ENCODE measurements at places on chromosomes 12 and 14.

- no peak for DNase-seq
These were observed 22.7 kb downstream of the SETD1B start for GRCh38 chr12:121826318-121827150.

GRCh38 chr12:120077260-120077659 lies 39.3 kb downstream of the RAB35 start:
- no peak for DNase-seq

DNA sequence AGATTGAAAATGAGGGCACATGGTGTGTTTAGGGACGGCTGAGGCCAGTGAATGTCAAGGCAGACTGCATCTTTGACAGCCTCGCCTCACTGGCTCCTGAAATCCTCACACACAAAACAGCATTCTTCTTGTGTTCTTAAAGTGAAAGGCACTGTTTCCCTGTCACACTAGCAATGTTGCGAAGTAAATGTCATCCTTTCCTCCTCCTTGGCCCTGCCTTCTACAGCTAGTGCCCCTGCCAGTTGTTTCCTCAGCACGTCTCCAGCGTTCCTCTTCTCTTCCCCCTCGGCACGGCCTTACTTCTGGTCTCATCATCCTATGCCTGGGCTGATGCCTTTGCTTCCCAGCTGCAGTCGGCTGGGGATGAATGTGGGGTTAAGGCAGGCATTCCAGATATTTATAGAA lies 129.4 kb upstream of the DNM1L start:
- no peak for DNase-seq

GRCh38 chr12:46461907-46462640 lies 89.5 kb upstream of the SLC38A2 start:
- DNase-seq, result no peak

- no peak for DNase-seq
These were observed 1.2 kb upstream of the COX14 start for GRCh38 chr12:50110762-50111351.

DNA sequence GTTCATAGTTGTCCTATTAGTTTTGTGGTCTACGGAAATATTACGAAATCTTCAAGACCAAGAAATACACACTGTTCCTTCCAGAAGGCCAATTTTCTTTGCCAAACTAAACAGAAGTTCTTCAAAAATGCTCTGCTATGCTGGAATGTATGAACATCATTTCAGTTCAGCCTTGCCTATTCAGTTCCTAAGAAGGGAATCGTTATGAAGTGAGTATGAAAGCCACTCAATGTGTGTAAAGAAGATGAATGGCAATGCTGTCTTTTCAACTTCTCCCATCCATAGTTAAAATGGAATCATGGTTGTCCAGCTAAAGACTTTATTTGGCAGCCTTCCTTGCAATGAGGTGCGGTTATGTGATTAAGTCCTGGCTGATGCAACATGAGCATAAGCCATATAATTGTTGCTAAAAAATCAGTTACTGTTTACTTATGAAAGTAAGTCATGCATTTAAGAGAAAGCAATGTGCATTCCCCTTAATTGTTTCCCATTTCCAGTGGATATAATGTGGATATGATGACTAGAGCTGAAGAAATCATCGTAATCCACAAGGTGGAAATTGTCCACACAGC lies 73.8 kb upstream of the PTPRR start:
- no peak for DNase-seq

- DNase-seq, result no peak
These were observed 345.6 kb downstream of the ADAMTS20 start for GRCh38 chr12:43206396-43206795.

DNA sequence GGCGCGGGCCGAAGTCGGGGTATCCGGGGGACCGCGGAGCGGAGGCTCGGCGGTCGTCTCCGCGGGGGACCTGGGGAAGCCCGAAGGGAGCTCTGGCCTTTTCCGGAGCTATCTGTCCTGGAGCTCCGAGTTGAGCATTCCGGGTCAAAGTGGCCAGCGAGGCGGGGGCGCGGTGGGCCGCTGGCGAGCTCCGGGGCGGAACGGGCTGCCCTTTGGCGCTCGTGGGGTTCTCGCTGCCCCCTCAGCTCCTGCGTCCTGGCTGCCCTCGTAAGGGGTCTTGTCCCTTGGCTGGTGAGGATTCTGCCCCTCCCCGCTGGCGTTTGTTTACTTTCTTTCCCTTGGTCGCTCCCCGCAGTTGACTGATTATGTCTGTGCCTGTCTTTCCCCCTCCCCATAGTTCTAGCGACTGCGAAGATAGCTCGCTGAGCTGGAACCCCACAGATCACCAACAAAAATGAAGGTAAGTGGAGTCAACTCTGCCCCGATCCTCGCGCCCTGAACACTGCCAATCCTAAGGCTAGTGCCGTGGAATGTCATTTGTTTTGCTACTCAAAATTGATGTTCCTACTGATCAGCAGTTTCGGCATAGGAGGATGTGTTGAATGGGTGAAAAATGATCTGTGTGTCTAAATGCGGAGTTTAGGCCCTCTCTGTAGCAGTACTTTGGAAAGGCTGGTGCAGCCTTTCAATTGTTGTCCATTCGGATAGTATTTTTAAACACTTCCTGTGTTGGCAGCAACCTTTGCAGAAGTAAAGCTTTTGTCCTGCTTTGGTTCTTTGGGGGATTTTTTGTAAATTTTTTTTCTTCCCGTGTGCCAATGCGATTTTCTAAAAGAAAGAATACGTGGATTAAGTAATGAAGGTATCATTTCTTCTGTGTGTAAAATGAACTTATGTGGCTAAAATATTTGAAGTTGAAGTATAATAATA lies 1.3 kb downstream of the ARID4A start:
- no peak for DNase-seq

DNA sequence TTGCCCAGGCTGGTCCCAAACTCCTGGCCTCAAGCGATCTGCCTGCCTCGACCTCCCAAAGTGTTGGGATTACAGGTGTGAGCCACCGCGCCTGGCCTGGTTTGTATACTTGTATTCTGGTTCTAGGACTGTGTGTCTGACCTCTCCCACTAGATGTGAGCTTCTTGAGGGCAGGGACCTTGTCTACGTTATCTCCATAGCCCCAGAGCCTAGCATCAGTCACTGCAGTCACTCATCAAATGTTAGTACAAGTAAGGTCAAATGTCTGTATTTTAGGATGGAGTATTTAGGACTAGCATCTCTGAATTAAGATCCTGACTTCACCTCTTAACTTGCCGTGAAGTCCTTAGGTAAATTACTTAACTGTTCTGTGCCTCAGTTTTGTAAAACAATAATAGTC lies 2.9 kb downstream of the RILPL2 start:
- no peak for DNase-seq

GRCh38 chr12:109762071-109762672 lies 48.5 kb downstream of the FAM222A start:
- DNase-seq, result no peak

DNA sequence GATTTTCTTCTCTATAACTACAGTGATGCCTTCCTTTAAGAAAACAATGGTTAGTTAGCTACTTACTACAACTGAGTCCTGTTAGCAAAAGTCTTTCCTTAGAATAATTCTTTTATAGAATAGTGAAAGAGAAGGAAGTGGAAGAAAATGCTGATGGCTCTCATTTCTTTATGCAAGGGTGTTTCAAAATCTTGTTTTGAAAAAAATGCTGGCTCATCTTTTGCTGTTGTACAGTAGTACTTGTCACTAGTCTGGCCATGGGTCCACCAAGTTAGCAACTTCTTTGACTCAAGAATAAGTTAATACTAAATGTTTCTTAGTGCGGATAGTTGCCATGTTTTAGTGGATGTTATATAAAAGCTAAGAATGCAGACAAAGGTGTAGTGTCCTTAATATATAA lies 225.4 kb downstream of the PTPRO start:
- no peak for DNase-seq

GRCh38 chr14:24806061-24806678 lies 172.2 kb upstream of the GZMB start:
- DNase-seq, result no peak

- DNase-seq, result no peak
These were observed 39.7 kb upstream of the RPH3A start for GRCh38 chr12:112751844-112752243.

- DNase-seq, result no peak
These were observed 452.4 kb upstream of the LRFN5 start for GRCh38 chr14:41154143-41154807.

All from stimulated activated CD4-positive, alpha-beta T cell treated with anti-CD3 and anti-CD28 coated beads, Interleukin-4, amount 100 ng/mL, for 4 hours (primary cell).